Activated gamma-delta T cell (primary cell): ENCODE measurements at places on chromosomes 6 and 20.

- DNase-seq, result no peak
Observed at GRCh38 chr6:120545353-120545752, 788.9 kb downstream of the TBC1D32 start.

DNA sequence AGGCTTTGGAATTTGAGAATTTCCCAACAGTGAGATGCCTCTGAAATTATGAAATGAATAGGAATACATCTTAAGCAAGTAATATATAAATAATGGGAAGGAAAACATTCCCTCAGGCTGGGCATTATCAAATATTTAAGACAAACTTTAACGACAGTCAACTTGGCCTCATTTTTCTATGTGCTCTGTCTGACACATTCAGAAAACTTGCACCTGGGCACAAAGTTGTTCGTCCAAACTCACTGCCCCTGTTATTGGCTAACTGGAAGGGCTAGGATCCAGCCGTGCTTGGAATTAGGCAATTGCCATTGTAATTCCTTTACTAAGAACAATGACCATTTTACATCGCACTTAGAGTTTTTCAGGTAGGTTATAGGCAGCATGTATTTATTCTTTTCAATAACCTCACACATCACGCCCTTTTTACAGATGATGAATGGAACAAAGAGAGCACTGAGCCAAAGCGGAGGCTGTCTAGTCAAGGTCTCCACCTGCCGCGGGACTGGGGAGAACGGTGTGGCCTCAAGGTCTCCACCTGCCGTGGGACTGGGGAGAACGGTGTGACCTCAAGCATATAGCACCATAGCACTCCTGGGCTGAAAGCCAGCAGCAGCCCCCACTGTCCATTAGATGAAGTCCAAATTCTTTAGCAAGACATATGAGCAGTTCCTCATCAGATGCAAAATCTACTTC, 40.7 kb upstream of the FOXQ1 start:
- DNase-seq, result no peak

- DNase-seq, result no peak
Observed at GRCh38 chr20:63090052-63090451, 83.3 kb upstream of the BHLHE23 start.

- DNase-seq, result no peak
Observed at GRCh38 chr6:157891544-157892362, 68.7 kb downstream of the SNX9 start.

DNA sequence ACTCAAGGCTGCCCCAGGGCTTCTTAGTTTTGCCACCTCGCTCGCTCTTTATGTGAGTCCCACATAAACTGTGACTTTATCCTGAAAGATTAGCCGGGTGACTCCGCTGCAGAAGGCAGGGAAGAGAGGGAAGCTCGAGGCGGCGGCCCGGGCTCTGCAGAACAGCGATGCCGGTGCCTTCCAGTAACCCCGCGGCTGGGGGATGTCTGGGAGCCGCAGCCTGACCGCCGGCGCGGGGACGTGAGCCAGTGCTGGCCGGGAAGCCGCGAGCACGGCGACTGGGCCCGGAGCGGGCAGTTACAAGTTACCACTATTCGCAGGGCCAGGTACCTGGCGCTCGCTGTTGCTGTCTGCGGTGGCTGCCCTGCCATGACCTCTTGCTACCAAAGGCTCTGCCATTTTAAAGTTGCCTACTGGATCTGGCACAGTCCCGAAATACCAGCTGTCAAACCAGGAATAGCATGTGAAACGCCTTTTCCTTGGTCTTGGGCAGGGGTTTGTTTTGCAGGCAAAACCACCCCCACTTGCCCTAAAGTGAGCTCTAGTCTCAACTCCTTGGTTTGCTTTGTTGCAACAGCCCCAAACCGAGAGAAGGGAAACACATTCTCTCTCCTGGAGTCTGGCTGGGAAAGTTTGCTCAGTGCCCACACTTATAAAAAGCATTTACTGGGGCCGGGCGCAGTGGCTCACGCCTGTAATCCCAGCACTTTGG, 124.0 kb upstream of the SLC2A12 start:
- peak; percentile 13 for DNase-seq

- no peak for DNase-seq
Observed at GRCh38 chr6:52547647-52548352, 29.1 kb downstream of the TRAM2 start.

GRCh38 chr20:31829731-31830130, 10.6 kb downstream of the MYLK2 start:
- DNase-seq, result no peak

DNA sequence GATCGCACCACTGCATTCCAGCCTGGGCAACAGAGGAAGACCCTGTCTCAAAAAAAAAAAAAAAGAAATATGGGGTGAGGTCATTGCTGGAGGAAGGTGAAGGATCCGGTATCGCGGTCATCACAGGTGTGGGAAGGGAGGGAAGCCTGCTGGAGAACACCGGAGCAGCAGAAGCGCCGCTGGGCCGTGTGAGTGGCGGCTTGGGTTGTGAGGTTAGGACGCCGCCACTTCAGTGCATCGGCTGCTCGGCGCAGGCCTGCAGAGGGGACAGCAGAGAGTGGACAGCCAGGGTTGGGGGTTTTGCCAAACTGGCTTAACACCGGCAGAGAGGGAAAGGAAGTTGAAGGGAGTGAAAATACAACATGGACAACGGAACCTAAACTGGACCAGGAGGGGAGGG, 5.4 kb downstream of the TLDC2 start:
- DNase-seq, result no peak

- no peak for DNase-seq
Observed at GRCh38 chr6:159282421-159282820, 113.2 kb downstream of the FNDC1 start.

DNA sequence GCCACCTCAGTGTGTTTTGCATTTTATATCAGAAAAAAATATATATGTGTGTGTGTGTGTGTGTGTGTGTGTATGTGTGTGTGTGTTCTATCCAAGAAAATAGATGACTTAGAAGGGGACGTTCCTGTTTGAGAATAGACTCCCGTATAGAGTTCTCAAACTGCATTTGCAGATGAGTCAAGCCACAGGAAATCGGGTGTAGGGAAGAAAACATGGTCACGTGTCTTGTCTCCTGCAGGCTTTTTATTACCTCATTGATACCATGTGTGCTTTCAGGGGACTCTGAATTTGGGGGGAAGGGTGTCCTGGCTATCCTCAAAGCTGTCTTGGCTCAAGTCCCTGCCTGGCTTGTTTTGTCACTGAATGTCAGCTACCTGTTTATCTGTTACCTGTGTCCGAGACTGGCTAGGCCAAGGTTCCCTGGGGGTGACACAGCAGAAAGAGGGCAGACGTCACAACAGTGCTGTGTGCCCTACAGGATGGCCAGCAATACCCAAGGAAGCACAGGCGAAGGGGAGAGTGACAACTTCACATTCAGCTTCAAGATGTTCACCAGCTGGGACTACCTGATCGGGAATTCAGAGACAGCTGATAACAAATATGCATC, 55.7 kb upstream of the NOP56 start:
- no peak for DNase-seq

DNA sequence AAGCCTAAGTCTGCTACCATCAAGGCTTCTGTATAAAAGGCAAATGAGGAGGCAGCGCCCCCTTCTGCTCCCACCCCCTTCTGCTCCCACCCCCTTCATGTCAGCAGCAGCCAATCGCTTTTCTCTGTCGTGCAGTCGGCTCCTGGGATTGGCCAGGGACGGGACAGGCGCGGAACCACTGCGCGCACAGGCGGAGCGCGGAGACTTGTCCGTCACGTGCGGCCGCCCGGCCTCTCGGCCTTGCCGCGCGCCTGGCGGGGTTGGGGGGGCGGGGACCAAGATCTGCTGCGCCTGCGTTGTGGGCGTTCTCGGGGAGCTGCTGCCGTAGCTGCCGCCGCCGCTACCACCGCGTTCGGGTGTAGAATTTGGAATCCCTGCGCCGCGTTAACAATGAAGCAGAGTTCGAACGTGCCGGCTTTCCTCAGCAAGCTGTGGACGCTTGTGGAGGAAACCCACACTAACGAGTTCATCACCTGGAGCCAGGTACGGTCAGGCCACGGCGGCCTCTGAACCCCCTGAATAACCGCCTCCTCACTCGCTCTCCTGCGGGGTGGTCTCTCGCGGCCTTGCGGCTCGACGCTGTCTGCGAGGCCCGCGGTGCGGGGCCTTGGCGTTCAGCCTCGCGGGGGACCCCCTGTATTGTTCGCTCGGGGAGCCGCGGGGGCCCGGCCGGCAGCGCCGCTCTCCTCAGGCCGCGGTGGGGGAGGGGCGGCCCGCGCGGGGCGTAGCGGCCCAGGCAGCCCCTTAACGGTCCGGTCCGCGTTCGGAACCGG, at the start of gene HSF2:
Gene HSF2 (plus strand): TSS at position 305 of the 773 bp plus-strand sequence. CDS start 86 bp downstream, at position 391.
- peak; percentile 93 for DNase-seq

DNA sequence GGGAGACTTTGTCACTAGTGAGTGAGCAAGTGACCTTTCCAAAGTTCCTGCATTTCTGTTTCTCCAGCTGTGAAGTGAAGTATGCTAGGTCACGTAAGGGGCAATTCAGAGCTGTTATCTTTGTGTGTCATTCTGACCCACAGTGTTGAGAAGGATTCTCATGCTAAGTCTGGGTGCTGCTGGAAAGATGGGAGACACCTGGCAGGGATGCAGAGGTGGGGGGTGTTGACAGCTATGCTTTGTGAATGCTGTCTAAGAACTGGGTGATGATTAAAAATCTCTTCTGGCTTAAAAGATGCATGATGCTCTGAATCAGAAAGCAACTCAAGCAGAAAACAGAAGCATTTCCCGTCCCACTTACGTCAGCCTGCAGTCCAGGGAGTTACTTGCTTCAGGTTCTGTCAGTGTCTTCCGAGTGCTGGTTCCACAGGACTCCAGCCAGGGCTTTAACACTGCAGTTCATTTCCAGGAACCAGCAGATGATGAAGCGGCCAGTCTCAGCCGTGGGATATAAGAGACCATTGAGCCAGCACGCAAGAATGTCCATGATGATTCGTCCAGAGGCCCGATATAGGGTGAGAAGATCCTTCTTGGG, 30.9 kb upstream of the ASXL1 start:
- DNase-seq, result no peak

GRCh38 chr6:122839472-122839871, 50.4 kb downstream of the SMPDL3A start:
- DNase-seq, result no peak

DNA sequence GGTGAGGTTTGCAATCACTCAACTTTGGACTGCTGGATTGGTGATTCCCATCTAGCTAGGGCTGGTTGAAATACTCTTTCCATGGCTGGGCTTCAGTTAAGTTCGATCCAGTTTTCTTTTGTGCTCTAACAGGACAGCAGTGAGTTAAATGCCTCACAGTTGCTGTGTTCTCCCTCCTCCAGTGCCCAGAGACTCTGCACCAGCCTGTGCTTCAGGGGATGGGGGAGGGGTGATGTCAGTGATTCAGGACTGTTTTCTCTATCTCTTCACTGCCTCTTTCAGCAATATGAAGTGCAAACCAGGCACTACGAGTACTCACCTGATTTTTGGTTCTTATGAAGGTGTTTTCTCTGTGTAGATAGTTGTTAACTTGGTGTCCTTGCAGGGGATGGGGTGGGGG, 88.2 kb upstream of the FAM83B start:
- no peak for DNase-seq

GRCh38 chr6:75386050-75386770, 101.6 kb upstream of the TMEM30A start:
- no peak for DNase-seq

GRCh38 chr6:166419286-166419685, 36.5 kb upstream of the MPC1 start:
- DNase-seq, result no peak

GRCh38 chr6:49949062-49949461, 14.9 kb downstream of the DEFB114 start:
- no peak for DNase-seq

DNA sequence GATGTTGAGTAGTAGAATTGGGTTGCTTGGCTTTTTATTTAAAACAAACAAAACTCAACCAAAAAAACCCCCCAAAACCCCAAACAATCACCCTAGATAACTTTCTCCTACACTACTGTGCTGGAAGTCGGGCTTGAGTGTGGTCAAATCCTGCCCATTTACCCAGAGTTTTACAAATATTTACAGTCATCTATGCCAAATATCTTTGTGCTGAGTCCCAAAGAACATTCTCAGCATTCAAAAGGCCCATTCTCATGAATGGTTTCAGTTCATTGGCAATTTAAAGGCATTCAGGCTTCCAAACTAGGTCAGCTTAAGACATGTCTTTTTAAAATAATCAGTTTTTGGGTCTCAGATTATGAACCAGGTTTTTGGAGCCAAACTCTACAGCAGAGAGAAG, 1.8 kb downstream of the RNF144B start:
- no peak for DNase-seq

GRCh38 chr20:60867589-60867988, 384.5 kb upstream of the CDH4 start:
- DNase-seq, result no peak

GRCh38 chr6:82908661-82909060, 157.0 kb downstream of the UBE3D start:
- no peak for DNase-seq

GRCh38 chr6:117389227-117390057, 36.3 kb downstream of the ROS1 start:
- DNase-seq, result no peak

GRCh38 chr6:26184367-26184891, 97.2 kb downstream of the HFE start:
- no peak for DNase-seq

DNA sequence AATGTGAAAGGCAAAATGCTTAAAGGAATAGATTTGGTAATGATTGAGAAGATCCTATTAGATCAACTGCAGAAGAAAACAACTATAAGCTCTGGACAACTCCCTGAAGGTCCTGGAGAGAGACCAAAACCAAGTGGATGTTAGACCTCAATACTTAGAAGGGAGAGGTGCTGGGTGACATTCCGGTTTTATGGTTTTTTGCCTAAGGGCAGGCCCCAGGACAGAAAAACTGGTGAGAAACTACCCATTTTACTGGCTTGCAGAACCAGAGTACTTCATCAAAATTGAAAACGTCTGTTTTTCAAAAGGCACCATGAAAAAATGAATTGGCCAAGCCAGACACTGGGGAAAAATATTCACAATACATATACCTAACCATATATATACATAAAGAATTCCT, 26.3 kb downstream of the SAMHD1 start:
- no peak for DNase-seq

DNA sequence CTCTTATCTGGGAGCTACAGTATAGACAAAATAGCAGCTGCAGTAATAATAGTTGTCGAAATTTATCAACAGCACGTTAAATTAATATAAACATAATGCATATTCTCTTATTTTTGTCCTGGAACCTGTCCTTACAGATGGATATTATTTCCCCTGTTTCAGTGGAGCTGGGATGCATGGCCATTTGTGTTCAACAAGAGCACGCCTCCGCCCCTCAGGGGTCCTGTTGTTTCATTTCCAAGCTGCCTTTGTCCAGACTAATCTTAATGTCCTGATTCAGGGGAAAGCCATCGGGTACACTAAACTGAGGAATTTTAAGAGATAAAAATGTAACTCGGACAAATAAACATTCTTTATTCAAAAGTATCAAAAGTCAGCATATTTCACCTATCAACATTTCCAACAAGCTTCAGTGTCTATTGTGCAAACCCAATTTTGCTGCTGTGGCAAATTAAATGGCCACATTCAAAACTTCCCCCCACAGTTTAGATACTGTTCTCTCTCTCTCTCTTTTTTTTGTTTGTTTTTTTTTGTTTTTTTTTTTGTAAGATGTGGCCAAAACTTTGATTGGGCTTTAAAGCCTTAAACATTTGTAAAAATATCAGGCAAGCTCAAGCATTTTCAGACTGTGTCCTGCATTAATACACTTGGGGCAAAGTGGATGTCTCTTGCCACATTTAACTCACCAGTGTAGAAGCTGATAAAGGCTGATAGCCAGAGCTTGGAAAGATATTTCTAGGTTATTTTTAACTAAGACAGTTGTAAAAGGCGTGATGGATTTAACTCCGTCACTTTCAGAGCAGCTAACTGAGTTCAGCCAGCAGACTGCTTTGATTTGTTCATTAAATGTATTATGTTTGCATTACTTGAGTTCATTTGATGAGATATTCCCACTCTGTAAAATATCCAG, 112.5 kb upstream of the QKI start:
- no peak for DNase-seq
